ENCODE measurements at places on chromosomes 13 and 19.

DNA sequence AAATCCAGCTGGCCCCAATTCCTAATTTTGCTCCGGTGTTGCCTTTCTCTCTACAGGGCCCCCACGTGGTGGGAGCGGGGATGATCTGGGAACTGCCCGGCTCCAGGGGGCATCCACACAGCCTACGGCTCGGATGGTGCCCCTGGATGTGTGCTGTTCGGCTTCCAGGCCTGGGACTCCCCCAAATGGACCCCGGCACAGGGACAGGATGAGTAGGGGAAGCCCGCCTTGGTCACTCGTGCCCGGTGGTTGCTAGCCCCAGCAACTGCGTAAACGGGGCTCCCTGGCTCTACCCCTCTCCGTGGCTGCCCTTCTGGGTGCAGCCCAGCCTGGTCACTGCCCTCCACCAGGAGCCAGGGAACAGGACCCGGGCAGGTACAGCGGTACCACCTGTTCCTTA, 111.5 kb downstream of the TEX26 start:
- DNase-seq = no peak

DNA sequence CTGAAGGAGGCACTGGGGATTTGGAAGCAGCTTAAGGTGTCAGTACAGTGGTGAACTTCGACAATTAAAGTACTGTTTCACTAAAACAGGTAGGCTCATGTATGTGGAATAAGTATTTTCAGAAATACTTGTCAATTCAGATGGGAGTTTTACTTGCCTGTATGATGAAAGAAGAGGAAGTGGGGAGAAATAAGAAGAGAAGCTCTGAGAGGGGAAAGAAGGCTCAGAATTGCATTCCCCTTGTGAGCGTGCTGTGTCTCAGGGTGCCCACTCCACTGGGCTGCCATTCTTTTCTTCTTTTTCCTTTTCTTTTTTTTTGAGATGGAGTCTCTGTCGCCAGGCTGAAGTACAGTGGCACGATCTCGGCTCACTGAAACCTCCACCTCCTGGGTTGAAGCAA, 38.6 kb upstream of the RNF17 start:
- DNase-seq = no peak

DNA sequence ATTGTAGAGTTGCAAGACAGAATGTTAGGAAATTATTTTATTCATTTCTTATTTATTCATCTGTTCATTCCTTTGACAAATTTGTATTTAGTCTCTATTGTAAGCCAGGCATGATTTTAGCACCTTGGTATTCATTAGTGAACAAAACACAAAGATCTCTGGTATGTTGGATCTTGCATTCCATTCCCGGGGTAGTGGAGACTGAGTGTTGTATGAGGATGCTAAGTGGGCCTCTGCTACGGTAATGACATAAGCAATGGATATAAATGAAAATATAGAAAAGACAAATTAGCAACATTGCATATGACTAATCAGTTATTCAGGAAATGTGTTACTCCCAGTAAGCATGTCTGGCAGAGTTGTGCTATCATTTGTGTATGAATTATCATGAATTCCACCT, 449.3 kb downstream of the PCDH17 start:
- DNase-seq = no peak

- DNase-seq = no peak
Measured at GRCh38 chr13:49221590-49221965, 1.4 kb downstream of the MLNR start.

DNA sequence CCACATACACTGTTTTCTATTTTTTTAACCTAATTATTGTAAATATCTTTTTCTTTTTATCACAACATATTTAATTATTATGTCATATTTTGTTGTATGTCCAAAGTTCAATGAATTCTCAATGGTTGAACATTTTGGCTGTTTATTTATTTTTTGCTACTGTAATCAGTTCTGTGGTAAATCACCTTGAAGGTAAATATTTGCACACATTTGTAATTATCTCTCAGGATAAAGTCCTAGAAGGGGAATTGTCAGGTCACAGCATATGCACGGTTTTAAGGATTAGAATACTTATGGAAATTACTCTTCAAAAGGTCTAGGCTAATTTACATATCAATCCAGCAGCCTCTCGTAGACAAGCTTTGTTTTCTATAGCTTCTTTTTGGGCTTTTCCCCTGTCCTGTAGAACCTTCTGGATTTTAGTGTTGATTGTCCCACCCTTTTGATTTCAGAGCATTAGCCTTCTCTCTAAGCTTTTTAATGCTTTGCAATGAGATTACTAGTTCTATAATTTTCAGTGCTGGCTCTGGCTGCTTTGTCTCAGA, 362.6 kb downstream of the KCNRG start:
- no peak for DNase-seq

DNA sequence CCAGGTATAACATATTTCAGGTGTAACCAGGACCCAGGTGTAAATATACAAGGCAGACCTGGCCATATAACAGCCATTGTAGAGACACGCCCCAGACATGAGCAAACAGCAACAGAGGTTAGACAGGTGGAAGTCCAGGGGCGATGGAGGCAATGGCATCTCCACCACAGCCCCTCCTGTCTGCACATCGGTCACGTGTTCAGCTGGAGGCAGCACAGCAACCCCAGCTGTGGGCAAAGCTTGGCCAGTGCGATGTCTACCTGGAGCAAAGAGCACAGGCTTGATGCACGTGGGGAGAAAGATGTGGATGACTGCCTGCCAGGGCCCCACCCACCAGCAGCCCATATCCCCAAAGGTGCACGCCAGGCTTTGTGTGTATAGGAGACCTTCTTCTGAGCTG, 4.4 kb downstream of the CYP4F2 start:
- no peak for DNase-seq

GRCh38 chr19:3586127-3586626, 899 bp downstream of the GIPC3 start:
- DNase-seq = no peak

- no peak for DNase-seq
Measured at GRCh38 chr13:50125304-50125553, 110.0 kb downstream of the KCNRG start.

GRCh38 chr13:34808649-34809048, 133.4 kb upstream of the NBEA start:
- DNase-seq = no peak

GRCh38 chr13:30299786-30300185, 7.6 kb downstream of the KATNAL1 start:
- no peak for DNase-seq

GRCh38 chr13:48126944-48127830, 32.3 kb upstream of the MED4 start:
- no peak for DNase-seq

- DNase-seq = no peak
Measured at GRCh38 chr13:53014495-53015443, 13.8 kb upstream of the OLFM4 start.

DNA sequence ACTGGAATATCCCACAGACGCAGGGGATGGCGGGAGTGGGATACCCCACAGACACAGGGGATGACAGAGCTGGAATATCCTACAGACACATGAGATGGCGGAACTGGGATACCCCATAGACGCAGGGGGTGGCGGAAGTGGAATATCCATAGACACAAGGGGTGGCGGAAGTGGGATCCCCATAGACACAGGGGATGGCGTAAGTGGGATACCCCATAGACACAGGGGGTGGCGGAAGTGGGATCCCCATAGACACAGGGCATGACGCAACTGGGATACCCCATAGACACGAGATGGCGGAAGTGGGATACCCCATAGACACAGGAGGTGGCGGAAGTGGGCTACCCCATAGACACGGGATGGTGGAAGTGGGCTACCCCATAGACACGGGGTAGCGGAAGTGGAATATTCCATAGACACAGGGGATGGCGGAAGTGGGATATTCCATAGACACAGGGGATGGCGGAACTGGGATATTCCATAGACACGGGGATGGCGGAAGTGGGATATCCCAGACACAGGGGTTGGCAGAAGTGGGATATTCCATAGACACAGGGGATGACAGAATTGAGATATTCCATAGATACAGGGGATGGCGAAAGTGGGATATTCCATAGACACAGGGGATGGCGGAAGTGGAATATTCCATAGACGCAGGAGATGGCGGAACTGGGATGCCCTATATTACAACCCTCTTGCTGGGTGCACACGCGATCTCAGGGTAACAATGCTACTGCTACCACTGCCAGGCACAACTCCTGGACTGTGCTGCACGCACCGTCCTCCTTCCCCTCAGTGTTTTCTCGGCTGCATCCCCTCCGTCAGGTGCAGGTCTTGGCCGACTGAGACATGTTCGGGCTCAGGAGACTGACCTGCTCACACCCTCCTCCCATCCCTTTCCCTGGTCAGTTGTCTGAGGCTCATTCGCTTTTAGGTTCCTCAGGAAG, 28.1 kb downstream of the ZNF787 start:
- DNase-seq = no peak

DNA sequence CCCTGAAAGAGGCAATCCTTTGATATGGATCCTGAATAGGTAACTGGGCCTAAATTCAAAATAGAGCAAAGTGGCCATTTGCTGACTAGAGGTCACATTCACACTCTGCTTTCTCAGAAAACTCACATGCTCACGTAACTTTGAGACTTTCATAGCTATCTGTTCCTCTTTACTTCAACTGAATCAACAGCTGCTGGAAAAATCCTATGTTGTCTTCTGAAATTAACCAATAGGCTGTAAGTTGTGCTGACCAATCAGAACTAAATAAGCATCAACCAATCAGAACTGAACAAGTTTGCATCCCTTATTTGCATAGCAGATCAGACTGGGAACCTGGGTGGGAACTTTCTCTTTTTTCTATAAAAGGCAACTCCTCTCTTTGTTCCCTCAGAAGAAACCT, 24.0 kb upstream of the TBC1D4 start:
- no peak for DNase-seq

DNA sequence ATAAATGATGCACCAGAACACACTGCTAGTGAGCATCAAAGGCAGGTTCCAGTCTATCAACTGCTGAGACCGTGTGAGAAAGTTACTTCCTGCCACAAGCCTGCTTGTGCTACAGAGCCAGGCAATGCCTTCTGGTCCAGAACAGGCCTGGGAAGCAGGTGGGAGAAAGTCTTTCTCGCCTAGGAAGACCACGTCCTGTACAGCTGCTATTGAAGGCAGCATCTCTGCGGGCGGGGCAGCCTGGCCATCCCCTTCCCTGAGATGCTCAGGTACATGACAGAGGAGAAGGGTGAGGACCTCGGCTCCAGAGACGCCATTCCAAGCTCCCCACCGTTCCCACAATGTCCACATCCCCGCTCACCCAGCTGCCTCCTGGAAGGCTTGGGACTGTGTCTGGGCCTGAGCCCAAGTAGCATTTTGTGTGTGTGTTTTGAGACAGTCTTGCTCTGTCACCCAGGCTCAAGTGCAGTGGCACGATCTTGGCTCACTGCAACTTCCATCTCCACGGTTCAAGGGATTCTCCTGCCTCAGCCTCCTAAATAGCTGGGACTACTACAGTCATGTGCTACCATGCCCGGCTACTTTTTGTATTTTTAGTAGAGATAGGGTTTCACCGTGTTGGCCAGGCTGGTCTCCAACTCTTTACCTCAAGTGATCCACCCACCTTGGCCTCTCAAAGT, 3.4 kb downstream of the RFX1 start:
- DNase-seq = no peak

DNA sequence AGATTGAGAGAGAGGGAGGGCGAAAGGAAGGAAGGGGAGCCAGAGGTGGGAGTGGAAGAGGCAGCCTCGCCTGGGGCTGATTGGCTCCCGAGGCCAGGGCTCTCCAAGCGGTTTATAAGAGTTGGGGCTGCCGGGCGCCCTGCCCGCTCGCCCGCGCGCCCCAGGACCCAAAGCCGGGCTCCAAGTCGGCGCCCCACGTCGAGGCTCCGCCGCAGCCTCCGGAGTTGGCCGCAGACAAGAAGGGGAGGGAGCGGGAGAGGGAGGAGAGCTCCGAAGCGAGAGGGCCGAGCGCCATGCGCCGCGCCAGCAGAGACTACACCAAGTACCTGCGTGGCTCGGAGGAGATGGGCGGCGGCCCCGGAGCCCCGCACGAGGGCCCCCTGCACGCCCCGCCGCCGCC, at the start of gene TNFSF11:
TSS of gene TNFSF11 (plus strand) at position 142 of the 400 bp plus-strand sequence. CDS start at position 294, 152 bp downstream.
- no peak for DNase-seq

DNA sequence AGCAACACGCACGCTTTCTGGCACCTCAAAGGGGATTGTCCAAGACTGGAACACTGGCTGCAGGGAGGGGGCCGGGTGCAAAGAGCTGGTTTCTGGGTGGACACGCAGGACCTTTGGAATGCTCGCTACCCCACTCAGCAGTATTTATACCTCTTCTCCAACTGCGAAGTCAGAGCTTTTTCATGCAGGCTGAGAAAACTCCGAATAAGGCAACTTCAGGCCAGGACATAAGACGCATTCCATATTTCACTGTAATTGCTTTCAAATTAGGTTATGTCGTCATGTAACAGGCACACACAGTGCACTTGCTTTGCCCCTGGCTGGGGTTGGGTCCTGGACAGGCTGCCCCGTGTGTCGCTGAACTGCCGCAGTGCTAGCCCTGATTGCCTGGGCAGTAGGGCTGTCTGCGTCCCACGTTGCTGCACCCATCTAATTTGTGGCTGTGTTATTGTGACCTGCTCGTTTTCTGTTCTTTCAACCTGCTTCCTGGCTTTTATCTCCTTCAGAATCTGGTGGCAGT, 44.5 kb downstream of the ACTN4 start:
- DNase-seq = no peak

DNA sequence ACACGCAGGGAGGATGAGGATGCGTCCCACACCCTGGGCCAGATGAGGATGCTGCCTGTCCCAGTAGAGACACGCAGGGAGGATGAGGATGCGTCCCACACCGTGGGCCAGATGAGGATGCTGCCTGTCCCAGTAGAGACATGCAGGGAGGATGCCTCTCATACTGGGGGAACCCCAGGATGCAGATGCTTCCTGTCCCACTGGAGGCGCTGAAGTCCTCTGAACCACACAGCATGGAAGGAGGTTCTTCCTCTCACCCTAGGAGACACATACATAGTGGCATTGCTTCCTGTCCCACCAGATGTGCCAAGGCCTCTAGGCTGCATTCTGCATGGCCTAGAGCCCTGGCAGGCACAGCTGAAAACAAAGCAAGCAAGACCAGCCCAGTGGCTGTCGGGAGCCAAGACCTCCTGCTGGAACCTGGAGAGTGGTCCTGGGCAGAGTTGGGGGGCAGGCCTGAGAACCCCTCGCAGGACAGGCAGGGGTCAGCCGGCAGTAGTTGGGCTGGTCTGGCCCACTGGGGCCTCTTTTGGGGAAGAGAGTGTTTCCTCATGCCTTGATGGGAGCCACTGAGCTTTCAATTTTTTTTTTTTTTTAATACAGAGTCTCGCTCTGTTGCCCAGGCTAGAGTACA, 4.3 kb downstream of the HPN start:
- DNase-seq = no peak

DNA sequence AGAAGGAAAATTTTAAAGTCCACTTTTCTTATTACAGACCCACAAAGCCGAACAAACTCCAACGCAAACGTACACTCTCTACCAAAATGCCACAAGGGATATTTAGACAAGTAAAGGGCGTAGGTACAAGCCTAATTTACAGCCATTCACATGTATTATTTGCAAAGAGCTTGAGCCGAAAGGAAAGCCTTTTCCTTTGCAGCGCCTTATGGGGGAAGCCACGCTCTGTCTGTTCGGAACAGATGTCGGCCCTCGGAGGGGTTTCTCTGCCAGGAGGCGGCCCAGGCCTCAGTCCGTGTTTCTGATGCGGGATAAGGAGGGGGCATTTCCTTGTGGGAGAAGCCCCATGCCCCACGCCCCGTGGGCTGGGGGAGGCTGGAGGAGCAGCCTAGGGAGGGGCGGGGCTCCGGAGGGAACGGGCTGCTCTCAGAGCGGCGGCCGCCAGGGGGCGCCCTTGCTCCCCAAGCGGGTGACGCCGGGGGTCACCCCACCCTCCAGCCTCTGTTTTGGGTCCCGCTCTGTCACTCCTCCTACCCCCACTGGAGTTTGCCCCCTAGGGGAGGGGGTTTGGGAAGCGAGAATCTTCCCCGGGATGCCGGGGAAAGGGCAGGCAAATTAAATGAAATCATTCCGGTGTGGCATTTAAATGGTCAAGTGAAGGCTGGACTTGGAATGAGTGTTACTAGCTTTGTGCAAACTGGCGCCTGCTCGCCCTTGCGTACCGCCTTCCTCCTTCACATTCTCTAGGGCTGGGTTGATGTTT, 2.9 kb downstream of the HTR2A start:
- peak; percentile 16 for DNase-seq
